ENCODE measurements at places on chromosomes 2 and 18.

DNA sequence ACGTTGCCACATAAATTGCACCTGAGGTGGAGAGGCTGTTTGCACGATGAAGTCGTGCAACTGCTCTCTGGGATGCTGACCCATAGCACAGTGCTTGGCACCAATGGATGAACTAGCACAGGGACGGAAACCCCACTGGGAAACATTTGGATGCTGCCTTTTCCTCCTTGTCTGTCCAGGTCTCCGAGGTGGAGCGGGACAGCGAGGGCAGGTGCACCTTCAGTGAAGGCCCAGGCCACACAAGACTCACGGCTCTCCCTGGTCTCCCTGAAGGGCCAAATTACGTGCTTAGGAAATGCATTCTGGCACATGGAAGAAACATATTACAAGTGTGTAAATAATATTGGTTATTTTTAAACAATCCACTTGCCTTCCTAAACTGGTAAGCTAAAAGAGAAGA is 70.3 kb downstream of the TPO start:
- DNase-seq, result no peak

DNA sequence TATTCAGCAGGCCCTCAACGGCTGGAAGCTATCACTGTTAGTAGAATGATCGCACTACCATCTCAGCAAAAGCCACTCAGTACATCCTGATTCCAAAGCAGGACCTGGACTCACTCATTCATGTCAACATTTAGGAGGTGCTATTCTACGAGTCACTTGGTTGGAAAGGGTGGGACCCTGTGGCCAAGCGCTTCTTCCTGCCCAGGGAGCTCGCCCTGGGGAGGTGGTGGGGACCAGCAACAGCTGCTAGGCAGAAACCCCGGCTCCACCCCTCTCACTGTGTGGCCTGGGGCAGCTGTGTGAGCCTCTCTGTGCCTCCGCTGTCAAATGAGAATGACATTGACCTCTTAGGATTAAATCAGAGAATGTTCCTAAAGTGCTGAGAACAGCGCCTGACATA is 231.4 kb downstream of the EIPR1 start:
- no peak for DNase-seq

DNA sequence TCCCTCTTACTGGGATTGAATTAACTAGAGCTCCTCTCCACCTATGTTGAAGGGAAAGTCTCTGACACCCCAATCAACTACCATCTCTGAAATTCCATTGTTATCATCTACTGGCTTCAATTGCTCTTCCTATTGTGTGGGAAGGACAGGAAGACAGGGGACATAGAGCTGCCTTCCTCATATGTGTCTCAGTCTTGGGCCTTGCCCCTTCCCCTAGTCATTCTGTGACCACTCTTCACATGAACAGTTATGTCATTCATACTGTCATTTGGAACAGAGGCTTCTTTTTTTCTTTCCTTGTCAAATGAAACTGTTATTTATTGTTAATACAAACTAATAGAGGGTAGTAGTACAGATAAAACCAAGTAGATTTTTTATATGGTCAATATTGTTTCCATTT is 69.6 kb upstream of the EMILIN2 start:
- DNase-seq, result no peak

- DNase-seq, result no peak
Observed at GRCh38 chr2:233387667-233388528, 33.6 kb downstream of the DGKD start.

GRCh38 chr2:16722677-16723076 is 57.0 kb upstream of the CYRIA start:
- DNase-seq, result no peak

GRCh38 chr2:191522478-191523120 is 155.3 kb upstream of the NABP1 start:
- DNase-seq, result no peak

GRCh38 chr2:105118960-105119359 is 81.1 kb downstream of the MRPS9 start:
- DNase-seq, result no peak

DNA sequence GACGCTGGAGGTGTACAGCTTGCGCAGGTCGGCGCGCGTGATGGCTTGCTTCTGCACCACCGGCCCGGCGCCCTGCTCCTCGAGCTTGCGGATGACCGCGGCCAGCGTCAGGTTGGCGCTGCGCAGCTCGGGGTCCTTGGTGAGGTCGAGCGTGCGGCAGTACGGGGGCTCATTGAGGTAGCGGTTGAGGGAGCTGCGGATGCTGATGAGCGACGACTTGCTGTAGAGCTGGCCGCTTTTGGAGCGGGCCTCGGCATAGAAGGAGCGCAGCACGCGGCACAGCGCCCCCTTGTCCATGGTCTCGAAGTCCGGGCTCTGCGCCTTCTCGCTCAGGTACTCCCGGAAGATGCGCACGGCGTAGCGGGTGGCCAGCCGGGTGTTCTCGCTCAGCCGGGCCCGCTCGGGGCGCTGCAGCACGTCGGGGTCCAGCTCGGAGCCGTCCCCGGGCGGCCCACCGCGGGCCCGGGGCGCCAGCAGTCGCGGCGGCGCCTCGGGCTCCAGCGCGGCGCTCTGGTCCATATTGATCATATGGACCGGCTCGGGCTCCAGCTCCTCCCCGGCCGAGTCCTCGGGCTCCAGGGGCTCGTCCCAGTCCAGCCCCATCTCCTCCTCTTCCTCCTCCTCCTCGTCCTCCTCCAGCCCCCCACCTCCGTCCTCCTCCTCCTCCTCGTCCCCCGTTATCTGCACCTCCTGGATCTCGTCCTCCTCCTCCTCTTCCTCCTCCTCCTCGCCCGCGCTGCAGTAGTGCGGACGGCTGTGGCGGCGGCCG is 523 bp downstream of the KCTD1 start:
- peak; percentile 43 for DNase-seq

DNA sequence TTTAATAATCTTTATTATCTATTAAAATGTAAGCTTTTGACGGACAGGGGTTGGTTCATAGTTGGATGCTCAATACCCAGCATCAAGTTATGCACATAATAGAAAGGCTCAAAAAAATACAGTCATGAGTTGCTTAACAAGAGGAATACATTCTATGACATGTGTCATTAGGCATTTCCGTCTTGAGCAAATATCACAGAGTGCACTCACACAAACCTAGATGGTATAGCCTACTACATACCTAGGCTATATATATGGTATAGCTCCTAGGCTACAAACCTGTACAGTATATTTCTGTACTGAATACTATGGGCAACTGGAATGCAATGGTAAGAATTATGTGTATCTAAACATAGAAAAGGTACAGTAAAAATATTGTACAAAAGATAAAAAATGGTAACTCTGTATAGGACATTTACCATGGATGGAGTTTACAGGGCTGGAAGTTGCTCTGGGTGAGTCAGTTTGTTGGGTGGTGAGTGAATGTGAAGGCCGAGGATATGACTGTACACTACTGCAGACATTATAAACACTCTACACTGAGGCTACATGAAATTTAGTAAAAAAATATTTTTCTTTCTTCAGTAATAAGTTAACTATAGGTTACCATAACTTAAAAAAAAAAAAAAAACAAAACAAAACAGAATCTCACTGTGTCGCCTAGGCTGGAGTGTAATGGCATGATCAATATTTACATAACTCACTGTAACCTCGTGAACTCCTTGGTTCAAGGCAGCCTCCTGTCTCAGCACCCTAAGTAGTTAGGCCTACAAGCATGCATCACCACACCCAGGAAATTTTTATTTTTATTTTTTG is 201.2 kb downstream of the NBAS start:
- DNase-seq, result no peak

DNA sequence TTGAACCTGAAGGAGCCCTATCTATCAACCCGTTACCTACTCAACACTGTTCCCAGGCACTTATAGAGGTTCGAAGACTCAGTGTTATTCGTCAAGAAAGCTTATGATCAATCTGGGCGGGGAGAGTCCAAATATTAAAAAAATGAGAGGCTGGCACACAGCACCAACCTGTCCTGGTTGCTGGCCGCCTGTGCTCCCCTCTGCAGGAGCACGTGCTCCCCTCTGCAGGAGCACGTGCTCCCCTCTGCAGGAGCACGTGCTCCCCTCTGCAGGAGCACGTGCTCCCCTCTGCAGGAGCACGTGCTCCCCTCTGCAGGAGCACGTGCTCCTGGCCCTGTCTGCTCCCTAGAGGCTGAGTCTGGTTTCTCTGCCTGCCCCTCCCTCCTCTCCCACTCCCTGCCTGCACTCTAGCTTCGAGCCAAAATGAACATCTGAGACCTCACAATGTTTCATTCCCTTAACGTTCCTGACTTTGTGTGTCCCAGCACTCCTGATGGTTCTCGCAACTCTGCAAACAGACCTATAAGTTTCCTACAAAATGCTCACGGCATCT is 614.0 kb upstream of the ID2 start:
- no peak for DNase-seq

DNA sequence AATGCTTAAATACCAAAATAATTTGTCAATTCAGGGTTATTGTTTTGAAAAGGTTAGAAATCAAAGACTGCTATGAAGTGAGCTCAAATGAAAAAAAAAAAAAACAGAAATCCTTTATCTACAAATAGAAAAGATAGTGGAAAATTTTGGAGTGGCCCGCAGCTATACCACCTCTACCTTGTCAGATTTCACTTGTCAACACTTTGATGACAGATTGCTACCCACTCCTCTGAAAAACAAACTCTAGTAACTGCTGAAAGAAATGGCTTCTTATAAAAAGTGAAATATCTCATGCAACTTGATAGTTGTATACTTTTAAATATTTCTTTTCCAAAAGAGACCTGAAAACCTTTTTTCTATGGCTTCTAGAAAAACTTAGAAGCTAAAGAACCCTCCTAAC is 84.5 kb downstream of the WDPCP start:
- DNase-seq, result no peak

- no peak for DNase-seq
Observed at GRCh38 chr18:7658701-7659100, 91.6 kb downstream of the PTPRM start.

DNA sequence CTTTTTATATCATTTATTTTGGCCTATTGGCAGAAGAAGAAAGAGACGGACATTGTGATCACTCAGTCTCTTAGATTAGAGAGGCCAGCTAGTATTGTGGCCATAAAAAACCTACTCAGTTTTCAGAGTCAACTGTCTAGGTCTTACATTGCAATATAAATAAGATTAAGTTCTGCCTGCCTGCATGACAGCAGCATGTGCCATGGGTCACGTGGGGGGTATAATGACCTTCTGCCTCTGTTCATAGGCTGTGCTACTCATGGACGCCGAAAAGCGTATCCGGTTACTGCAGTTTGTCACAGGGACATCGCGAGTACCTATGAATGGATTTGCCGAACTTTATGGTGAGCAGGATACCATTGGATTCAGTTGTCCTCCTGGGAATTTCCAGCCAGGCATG is 238.5 kb downstream of the ALPK2 start:
- no peak for DNase-seq

DNA sequence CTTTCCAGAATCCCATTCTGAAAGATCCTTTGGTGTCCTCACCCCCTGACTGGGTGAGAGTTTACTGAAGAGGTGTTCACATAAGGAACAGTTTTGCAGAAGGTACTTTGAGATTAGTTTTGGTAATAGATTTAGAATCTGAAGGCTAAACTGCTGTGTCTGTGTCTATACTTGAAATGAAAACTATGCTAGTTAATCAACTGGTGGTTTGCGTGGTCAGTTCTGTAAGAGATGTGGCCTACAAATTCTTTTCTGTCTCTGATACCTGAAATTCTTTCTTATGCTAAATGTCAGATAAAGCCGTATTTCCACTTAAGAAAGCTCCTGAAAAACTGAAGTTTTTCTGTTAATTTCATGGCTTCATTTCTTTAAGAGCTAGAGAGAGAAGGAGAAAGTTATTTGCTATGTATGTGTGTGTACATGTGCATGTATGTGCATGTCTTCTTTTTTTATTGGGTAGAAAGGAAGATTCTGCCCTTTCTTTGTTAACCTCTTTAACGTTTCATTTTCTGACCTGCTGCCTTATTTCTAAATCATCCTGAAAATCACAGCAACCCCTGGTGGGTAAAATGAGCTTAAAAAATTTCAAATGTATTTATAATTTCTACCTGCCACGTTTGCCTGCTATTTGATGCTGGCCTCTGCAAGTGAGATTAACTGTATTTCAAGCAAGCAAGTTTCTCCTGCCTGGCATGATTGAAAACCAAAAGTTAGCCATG is 552.0 kb upstream of the NRP2 start:
- DNase-seq, result peak; percentile 4

DNA sequence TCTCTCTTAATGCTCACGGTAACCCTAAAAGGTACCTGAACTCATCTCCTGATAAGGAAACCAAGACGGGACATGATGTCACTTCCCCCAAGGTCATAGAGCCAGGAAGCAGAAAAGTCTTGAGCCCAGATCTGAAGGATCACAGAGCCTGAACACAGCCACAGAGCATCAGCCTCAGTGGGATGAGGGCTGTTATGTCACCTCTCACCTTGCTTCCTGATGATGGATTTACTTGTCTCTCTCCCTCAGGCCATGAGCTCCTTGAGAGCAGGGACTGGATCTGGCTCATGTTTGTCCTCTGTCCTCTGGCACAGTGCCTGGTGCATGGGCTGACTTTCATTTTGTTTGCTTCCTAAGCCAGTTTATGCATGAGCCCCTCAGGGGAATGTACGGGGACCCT is 54.2 kb downstream of the SERTAD2 start:
- DNase-seq, result no peak

GRCh38 chr18:5618047-5618688 is 74.4 kb upstream of the EPB41L3 start:
- DNase-seq, result no peak

DNA sequence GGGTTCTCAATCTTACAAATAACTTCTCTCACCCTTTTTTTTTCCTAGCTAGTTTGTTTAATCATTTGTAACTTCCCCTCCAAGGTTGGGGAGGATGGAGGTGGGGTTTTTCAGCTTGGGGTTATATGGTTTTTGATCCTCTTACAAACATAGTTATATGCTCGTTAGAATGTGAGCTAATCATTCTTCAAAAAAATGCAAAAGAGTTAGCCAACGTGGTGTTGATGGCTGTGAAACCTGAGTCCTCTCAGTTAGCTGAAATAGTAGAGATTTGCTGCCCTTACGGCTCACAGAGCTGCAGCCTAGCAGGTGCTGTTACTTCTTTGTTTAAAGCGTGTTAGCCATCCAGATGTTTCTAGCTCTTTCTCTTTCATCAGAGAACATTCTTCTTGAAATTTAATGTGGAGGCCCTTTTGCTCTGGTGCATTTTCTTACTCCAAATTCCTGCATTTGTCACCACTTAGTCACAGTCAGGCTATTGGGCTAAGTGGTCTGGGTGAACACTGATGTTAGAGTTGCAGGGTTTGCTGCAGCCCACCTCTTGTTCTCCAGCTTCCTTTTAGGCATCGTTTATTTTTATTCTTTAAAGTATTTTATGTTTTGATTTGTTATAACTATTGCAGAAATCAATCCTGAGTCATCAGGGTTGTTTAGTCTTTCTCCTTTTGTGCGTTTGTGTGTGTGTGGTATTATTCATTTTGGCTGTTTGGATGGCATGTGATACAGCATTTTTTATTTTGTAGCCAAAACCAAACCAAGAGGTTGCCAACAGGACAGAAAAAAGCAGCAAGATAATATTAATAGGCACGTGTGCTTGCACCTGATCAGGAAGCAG is 41.1 kb downstream of the LIMS1 start:
- no peak for DNase-seq

DNA sequence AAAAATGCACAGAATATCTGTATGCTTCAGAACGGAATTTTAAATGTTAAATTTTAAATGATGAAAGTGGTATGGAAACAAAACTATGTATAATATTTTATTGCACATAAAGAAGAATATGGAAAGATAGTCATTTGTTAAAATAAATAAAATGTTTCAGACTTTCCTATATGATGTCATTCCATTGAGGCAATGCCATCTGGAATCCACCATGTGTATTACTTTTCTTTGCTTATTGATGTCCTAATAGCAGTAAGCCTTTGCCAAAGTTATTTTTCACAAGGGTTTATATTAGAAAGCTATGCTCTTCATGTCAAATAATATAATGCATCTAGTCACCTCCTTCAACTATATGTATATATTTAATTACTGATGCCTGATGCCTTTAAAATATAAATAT is 601.6 kb upstream of the PKDCC start:
- DNase-seq, result no peak
